ENCODE measurements at places on chromosomes 1 and 21. TPM values are rescaled to one million over a fixed set of nuclear protein-coding genes. Genes with fewer than 3 reads are reported as not detected.

Gene NID1
- total RNA-seq: 40.4 TPM

Gene SELL
- total RNA-seq: 1.2 TPM

Gene NASP
- total RNA-seq: 34.5 TPM

Gene IL19
- total RNA-seq: not detected

Gene C1orf141
- total RNA-seq: not detected

DNA sequence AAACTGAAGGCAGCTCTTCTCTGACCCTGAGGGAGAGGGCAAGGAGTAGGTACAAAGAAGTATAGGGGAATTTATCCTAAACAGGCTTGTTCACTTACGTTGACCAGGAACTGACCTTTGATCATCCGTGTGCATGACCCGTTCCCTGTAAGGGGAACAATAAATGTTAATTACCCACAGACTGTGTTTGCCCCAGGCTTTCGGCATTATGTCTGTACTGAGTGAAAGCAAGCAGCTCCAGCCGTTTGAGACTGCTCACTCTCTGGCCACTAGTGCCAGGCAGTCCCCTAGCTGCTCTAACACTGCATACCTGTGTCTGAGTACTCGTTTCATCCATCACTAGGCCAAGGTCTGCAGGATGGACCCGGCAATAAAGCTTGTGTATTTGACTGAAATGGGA lies 1365.3 kb downstream of the NCAM2 start:
- no peaks in the 10 kb centered on the region for H3K4me1 ChIP-seq
- no peaks in the 10 kb centered on the region for H3K36me3 ChIP-seq
- H3K4me3 ChIP-seq: no peak overlapping the region

DNA sequence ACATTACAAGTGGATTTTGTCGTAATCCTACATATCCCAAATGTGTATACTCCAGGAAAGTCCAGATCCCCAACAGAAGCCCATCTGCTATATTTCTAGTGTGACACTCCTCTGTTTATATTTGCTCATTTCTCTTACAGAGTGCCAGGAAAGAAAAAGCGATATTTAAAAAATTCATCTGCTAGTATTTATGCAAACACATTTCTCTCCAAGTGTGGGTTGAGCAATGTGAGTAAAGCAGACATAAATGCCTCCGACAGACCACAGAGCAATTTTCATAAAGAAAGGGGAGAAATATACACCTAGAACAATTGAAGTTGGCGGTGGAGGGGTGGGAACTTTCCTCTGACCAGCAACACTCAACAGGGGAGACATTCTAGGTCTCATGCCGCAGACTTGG lies 22.2 kb upstream of the RAP1A start:
- H3K27ac ChIP-seq: no peak overlapping the region
- H3K4me3 ChIP-seq: no peak overlapping the region
- H3K4me1 ChIP-seq: peaks cover 32% of the 10 kb centered on the region
- H3K27me3 ChIP-seq: no peaks in the 10 kb centered on the region
- no peak for DNase-seq
- no peaks in the 10 kb centered on the region for H3K36me3 ChIP-seq

DNA sequence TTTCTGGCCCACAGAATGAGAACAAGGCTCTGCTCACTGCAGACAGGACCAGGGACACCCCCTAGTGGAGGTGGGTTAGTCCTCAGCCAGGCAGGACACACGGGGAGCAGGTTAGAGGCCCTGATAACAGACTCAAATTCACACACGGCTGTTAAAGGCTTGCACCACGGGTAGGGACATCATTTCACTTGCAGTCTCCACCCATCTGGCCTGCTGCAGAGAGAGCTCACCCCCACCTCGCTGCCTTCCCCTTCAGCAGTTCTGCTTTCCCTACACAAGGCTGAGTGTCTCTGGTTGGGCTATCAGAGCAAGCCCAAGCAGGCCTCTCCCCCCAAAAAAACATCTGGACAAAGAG lies 20.6 kb downstream of the MEF2D start:
- peak overlapping the region; percentile 75 for H3K27ac ChIP-seq
- DNase-seq: no peak
- peaks cover 82% of the 10 kb centered on the region for H3K36me3 ChIP-seq
- H3K4me1 ChIP-seq: peaks cover 100% of the 10 kb centered on the region
- H3K4me3 ChIP-seq: no peak overlapping the region
- no peaks in the 10 kb centered on the region for H3K27me3 ChIP-seq

GRCh38 chr1:159011751-159012150 lies 2.0 kb downstream of the IFI16 start:
- H3K4me1 ChIP-seq: peaks cover 66% of the 10 kb centered on the region
- DNase-seq: no peak
- no peaks in the 10 kb centered on the region for H3K27me3 ChIP-seq

DNA sequence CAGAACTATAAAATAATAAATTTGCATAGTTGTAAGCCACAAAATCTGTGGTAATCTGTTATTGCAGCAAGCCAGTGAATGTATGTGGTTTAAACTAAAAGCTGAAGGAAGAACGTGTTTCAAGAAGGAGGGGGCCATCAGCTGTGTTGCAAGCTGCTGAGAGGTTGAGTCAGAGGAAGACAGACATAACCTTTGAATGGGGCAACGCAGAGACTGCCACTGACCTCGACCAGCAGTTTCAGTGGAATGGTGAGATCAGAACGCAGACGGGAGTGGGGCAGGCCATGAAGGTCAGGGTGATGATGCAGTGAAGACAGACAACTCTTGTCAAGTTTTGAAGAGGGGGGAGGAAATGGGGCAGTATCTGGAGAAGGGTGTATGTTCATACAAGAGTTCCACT lies 23.2 kb upstream of the QSOX1 start:
- no peaks in the 10 kb centered on the region for H3K4me1 ChIP-seq
- H3K27me3 ChIP-seq: peaks cover 17% of the 10 kb centered on the region
- H3K27ac ChIP-seq: no peak overlapping the region
- H3K36me3 ChIP-seq: no peaks in the 10 kb centered on the region

- peaks cover 44% of the 10 kb centered on the region for H3K27me3 ChIP-seq
- DNase-seq: no peak
- H3K27ac ChIP-seq: no peak overlapping the region
- no peaks in the 10 kb centered on the region for H3K36me3 ChIP-seq
Observed at GRCh38 chr1:38670544-38671122, 188.9 kb downstream of the RRAGC start.

Measured in left ventricle myocardium inferior (tissue), 1 donor.